ENCODE measurements at places on chromosomes 12 and 14.

- DNase-seq: no peak
These were observed 80.6 kb downstream of the BTG1 start for GRCh38 chr12:92065018-92065499.

DNA sequence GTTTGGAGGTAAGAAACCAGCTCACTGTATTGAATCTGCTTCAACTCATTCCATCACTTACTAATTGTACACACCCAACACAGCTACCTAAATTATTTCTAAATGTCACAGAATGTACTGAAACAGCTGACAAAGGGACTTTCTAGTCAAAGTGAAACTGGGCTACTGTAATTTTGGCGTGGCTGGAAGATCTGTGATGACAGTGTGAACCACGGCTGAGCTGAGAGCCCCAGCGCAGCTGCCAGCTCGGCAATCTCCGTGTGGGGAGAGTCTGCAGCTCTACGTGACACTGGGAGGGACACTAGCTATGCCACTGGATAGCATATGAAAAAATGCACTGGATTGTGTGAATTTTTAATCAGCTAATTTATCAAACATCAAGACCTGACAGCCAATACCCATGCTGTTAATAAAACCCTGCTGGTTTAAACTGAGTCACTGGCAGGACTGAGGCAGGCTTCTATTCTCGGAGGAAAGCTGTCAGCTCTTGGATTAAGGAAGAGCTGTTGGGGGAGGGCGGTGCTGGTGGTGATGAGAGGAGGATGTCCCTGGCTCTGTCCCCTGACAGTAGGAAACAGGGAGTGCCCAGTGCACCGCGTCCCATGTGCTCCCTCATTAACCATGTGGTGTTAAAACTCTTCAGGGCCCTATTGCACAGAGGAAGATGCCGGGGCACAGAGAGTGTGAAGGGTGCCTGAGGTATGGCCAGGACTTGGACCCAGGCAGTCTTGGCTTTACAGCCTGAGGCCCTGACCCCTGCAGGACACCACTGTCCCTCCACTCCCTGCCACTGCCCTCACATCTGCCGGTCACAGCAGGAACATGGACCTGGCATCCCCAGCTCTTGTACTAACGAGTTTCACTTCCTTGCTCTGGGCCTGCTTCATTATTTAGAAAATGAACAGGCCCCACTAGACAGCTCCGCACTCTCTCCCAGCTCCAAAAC, 13.3 kb downstream of the SLC15A4 start:
- DNase-seq: no peak

DNA sequence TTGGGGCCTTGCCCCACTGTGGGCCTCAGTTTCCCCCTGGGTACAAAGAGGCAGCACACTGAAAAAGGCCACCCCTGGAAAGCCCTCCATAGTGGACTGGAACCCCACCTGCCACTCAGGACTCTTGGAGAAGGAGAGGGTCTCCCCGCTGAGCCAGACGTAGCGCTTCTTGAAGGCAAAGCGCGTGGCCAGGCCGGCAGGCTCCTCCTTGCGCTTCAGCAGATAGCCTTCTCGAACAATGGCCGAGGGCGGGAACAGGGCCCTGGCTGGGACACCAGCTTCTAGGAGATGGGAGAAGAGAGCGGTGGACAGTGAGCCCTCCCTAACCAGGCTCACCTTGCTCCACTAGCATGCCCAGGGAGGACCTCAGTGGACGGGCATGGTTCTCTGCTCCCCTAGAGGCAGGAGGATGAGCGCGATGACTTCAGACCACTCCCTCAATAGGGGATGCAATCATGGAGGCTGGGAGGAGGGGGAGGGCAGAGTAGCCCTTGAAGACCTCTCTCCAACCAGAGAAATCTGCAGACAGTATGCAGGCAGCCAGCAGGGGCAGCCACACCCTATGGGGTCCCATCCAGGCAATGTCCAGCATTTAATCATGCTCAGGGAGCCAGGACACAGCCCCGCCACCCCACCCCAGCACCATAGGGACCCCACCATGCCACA, 29.8 kb downstream of the RASAL1 start:
- DNase-seq: no peak

GRCh38 chr12:116317139-116317538, 39.6 kb upstream of the MED13L start:
- no peak for DNase-seq

DNA sequence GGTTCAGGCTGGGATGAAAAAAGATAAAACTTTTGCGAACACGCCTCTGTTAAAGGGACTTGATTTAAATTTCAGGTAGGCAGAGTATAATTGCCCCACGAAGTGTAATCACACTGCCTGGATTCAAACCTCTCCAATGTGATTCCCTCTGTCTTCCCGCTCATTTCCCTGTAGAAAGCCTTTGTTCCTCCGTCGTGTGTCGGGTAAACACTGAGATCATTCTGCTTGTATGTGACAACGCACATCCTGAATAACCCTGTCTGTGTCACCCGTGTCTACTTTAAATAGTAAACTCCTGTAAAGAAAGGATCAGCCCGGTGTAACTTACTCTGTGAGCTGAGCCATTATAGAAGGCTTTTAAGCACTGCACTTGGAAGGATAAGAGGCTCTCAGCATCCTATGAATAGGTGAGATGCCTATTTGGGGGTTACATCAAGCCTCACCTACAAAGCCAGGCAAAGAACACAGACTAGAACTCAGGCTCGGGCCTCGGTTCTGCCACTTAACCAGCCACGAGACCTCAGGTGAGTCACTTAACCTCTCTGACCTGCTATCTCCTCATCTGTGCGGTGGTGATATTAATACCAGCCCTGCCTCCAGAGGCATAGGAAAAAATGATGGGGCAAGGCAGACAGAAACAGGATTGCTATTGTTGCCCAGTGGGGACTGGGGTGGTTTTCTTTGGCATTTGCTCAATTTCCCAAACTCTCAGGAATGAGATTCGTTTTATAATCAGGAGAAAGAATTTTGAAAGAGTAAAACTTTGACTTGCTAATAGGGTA, 74.2 kb downstream of the RBM19 start:
- DNase-seq: no peak

- no peak for DNase-seq
These were observed 19.4 kb upstream of the EVL start for GRCh38 chr14:100045642-100046344.

DNA sequence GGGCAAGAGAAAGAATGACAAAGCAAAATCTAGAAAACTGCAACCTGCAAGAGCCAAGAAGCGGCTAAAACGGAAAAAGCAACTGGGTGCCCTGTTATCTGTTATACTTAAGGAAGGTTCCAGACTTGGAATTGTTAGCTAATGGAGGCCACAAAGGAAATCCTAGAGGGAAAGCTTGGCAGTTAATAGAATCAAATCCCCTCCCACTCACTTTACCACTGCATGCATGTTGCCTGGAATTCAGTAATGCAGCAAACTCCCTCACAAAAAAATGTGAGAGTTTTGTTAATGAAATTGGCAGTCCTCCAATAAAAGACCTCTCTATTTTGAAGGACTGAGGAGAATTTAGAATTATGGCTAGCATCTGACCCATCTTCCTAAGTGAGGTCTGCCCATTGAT, 164.2 kb upstream of the SOX5 start:
- DNase-seq: no peak

DNA sequence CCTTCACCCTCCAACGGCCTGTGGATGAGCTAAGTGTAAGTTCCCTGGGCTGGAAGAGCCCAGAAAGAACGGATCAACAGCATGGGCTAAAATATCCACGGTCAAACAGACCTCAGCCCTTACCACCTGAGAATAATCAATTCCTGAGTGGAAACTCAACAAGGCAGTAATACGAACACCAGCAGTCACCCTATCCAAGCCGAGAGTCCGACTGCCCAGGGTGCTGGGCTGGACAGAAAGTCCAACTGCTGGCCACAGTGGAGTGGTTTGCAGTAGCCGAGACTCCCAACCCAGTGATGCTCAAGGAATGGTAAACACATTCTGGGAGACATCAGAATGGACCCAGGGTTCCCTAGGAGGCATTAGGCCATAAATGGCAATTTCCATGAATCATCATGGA, 36.8 kb downstream of the ANO2 start:
- DNase-seq: no peak

DNA sequence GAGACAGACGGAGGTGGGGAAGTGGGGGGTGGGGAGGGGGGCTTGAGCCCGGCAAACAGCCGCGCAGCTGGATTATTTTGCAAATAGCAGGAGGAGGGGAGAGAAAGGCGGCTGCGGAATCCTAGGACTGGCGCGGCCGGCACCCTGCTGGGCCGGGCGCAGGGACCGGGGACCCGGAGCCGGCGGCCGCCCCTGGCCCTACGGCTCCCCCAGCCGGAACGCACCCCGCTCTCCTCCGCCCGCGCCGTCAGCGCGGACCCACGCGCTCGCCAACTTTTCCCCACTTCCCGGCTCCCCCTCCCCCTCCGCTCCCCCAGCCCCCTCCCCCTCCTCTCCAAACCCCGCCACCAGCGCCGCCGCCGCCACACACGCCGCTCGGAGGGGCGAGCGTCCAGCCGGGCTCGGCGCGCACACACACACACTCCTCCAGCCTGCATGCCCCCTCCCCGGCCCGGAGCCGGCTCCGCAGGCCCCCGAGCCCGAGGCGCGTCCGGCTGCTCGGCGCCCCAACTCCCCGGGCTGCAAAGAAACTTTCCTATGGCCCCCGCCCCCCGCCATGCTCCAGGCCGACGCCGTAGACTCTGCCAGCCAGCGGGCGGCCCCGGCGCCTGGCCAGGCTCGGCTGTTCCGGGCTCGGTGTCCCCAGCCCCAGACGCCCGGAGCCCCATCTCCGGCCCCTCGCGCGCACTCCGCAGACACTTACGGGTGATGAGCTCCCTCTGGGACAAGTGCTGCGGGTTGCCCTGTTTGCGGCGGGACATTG, 1.4 kb downstream of the BCL11B start:
- no peak for DNase-seq

DNA sequence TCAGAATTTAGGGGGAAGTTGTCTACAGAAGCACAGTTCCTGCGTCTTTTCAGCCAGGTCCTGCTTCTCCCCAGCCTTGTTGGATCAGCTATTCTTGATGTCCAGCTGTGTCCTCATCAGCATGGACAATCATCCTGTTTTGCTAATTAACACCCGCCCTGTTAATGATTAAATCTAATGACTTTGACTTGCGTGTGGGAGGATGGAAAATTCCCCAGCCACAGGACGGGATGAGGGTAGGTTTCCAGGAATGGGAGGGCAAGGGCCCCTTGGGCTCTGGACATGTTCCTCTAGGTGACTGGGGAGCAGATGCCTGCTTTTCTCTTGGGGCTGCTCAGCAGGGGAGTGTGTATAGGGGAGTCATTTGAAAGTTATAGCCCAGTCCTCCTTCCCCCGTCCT, 5.3 kb upstream of the PPP1R1A start:
- no peak for DNase-seq

GRCh38 chr14:22556990-22557623, 31.9 kb downstream of the DAD1 start:
- no peak for DNase-seq

- no peak for DNase-seq
These were observed 6.8 kb upstream of the AEBP2 start for GRCh38 chr12:19432309-19433170.

- DNase-seq: no peak
These were observed 34.4 kb downstream of the PROX2 start for GRCh38 chr14:74841230-74842207.

DNA sequence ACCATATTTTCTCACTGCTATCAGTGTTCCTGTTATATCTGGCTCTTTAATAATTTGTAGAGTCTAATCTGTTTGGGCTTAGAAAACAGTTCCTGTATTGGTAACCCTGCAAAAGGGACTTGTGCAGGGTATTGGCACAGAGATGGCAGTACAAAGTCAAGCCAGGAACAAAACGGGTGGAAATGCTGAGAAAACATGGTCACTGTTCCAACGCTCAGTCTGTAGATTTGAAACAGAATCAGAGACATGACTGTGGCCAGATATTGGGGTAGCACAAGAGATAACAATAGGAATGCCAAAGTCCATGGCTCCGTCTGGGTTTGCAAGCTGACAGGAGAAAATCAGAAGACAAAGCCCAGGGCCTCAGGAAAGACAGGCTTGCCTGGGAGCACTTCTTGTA, 290.7 kb upstream of the PDE3A start:
- no peak for DNase-seq

DNA sequence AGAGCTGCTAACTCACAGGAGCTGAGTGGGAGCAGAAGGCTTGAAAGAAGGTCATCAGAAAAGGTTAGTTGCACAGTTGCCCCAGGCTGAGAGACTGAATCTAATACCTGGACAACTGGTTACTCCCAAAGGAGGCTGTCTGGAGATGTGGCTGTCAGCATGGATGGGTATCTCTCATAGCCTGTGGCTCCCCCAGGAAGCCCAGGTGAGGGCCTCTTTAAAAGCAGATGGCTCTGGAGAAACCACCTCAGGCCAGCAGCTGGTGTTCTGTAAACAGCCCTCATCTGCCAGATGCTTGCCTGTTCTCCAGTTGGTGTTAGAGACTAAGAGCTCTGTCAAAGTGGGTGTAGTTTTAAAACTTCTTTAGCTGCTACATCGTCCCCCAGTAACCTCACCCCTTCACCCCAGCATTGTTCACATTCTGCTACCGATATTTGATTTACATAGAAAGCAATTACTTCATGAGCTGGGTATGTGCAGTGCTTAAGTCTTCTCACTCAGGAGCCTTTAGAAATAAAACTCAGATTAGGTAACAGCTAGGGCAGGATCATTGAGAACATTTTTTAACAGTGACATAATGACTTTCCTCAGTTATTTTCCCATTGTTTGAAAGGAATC, 25.8 kb downstream of the DACT1 start:
- DNase-seq: no peak

DNA sequence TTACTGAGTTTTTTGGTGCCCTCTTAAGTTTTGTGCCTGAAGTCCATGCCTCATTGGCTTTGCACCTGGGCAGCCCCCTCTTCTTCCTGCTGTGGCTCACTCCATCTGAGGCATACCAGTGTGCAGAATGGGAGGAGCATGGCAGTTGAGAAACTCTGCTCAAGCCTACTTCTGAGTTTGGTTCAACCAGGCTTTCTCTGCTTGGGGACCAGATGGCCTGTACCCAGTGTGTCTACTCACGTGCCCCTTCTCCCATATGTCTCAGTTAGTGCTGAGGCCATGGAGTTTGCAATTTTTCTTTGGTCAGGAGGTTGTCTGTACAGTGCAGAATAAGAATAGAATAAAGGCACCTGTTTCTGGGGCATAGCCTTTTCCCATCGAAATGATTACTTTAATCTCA, 383.3 kb upstream of the DDHD1 start:
- DNase-seq: no peak

DNA sequence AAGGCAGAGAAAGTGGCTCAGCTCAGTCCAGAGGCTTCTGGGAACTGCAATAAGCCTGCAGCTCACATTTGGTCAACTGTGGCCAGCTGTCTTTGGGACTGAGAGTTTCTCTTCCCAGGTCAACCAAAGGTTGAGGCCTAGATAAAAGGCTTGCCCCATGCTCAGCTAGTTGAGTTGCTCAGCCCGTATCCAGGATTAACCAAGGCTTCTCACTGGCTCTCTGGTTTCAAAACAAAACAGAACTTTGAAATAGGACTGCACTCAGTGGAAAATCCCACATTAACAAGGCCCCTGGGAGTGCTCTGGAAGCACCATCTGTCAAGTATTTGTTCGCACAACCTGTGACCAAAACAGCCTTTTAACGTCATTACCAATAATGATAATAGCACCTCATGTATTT, 40.3 kb upstream of the NUAK1 start:
- no peak for DNase-seq

- DNase-seq: no peak
These were observed 83.3 kb downstream of the SCARB1 start for GRCh38 chr12:124780336-124780735.
